Mesenchymal stem cell (in vitro differentiated cells and primary cell): ENCODE measurements at places on chromosomes 6 and 20.
A peak's percentile ranks its signal among the peaks of the same experiment; 100 is the strongest.

GRCh38 chr20:32634041-32634805 lies 39.5 kb downstream of the C20orf203 start:
- DNase-seq = no peak

DNA sequence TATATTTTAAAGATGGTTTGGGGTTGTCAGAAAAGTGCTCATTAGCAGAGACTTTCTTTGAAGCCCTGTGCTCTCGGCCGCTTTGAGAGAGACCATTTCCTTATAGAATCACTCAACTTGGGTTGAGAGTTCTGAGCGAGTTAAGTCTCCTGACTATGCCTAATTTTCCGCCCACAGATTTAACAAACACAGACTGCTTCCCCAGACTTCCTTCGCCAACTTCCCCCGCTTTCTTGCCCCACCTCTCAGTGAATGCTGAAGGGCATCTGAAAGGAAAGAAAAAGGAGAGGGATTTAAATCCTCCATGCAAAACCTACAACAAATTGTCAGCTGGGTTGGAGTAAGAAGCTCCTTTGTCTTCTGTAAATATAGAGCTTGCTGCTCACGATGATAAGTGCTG lies 224.0 kb downstream of the EYA2 start:
- DNase-seq = no peak

DNA sequence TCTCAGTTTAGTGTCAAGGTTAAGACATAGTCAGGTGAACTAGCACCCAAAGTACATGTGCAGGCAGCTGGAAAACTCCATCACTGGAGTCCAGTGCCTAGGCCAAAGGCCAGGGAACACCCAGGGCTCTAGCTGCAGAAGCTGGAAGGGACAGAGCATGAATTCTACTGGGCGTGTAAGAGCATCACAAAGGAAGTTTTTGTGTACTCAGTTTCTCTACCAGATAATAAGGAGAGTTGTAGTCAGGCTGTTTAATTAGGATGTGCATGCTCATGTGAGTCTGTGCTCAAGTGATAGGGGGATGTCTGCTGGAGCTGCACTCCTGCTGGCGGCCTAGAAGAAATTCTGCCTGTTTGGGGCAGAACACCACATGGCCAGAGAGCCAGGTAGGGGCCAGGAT lies 8.1 kb downstream of the L3MBTL1 start:
- DNase-seq = no peak

GRCh38 chr6:26329763-26330511 lies 35.1 kb upstream of the BTN3A2 start:
- peak; percentile 61 for DNase-seq
